ENCODE measurements at places on chromosomes 5 and 9.
A peak's percentile ranks its signal among the peaks of the same experiment; 100 is the strongest.

DNA sequence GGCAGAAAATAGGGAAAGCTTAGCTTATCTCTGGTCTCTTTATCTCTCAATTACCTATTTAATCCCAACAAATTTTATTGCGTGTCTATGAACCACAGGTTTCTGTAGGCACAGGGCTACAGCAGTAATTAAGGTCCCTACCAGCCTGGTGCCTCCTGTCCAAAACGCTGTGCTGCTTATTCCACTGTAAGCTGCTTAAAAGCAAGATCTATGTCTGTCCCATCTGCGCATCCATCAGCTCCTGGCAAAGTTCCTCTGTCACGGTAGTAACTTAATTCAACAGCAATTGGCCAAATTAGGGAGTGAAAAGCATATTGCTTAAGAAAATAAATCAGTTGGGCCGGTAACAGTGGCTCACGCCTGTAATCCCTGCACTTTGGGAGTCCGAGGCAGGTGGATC, 235.8 kb upstream of the VLDLR start:
- DNase-seq: no peak

GRCh38 chr5:149561848-149562247, 10.6 kb upstream of the CSNK1A1 start:
- no peak for DNase-seq

- DNase-seq: no peak
Measured at GRCh38 chr5:139155333-139155732, 42.8 kb downstream of the SIL1 start.

DNA sequence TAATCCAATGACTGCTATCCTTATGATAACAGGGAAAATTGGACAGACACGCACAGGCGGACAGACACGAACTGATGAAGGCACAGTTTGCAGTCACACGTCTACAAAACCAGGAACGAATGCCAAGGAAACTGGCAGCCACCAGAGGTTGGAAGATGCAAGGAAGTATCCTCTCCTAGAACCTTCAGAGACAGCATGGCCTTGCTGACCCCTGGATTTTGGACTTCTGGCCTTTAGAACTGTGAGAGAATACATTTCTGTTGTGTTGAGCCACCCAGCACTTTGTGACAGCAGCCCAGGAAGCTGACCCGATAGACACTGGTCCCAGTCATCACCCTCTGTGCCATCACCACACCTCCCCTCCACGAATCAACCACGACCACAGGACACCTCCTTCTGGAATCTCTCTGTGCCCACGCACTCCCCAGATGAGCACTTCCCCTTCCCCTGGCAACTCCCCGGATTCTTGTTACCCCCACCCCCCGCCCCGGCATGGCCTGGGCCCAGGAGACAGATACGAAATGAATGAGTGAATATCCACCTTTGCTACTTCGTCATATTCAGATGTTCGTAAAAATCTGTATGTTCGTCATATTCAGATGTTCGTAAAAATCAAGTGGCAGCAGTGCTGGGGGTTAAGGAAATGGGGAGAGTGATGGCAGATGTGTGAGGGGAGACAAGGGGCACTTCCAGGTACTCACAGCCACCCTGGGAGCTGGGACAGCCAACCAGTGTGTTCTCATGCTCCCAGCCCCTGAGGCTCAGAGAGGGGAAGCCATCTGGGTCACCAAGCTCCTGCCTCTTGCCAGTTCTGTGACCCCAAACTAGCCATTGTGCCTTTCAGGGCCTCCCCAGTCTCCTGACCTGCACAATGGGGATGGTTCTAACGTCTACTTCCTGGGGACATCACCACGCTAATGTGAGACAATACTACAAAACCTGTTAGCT, 18.5 kb downstream of the GBGT1 start:
- DNase-seq: no peak

DNA sequence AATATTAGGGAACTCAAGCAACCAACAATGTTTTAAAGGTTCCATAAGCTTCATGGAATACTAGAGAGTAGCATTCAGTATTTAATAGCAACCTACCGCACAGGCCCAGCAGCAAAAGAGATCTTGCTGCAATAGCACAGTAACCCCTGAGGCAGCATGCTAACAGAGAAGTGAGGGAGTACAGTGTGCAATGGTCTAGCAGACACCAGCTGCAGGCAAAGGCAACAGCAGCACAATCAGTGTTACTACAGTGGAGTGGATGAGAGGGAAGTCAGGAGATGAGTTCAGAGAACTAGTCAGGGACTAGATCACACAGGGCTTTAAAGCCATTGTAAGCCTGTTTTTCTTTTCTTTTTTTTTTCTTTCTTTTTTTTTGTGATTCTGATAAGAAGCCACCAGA, 2.8 kb downstream of the TICAM2 start:
- DNase-seq: no peak

GRCh38 chr9:128011071-128011817, 30.5 kb upstream of the EEIG1 start:
- DNase-seq: no peak

GRCh38 chr9:84554069-84554664, 115.4 kb upstream of the NTRK2 start:
- no peak for DNase-seq

GRCh38 chr9:68428481-68428880, 72.1 kb downstream of the PGM5 start:
- no peak for DNase-seq

GRCh38 chr5:1471997-1472963, 27.0 kb upstream of the SLC6A3 start:
- DNase-seq: no peak

DNA sequence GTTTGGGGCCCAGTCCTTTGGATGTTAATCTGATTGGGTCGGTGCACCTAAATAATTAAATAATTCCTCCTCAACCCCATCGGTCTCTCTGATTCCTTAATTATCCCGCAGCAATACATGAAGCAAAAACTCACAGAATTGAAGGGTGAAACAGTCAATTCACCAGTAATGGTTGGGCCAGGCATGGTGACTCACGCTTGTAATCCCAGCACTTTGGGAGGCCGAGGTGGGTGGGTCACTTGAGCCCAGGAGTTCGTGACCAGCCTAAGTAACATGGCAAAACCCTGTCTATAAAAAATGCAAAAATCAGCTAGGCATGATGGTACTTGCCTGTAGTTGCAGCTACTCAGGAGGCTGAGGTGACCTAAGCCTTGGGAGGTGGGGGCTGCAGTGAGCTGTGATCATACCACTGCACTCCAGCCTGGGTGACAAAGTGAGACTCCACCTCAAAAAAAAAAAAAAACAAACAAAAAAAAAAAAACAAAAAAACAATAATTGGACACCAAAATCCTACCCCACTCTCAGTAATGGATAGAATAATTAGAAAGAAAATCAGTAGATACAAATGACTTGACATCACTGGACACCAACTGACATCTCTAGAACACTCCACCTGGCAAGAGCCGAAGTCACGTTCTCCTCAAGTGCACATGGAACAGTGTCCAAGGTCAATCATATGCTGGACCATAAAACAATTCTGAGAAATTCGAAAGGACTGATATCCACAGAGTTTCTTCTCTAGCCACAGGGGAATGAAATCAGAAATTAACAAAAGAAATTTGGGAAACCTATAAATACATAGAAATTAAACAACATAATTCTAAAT, 5.3 kb downstream of the ABO start:
- DNase-seq: no peak

DNA sequence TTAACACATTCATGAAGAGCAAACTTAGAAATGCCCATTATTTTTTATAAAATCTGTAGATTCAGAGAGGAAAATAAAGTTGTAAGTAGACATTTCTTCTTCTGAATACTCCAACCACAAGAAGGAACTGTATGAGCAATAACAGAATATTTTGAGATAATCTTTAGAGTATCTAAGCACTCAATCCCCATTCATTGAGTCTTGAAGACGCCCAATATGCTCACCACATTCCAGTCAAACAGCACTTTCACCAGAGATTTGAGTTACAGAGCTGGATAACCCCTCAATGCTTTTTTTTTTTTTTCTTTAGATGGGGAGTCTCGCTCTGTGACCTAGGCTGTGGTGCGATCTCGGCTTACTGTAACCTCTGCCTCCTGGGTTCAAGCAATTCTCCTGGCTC, 14.7 kb upstream of the RIC1 start:
- DNase-seq: no peak

GRCh38 chr9:97475059-97475458, 26.4 kb upstream of the TMOD1 start:
- no peak for DNase-seq

- no peak for DNase-seq
Measured at GRCh38 chr5:172426086-172426485, 28.2 kb downstream of the SH3PXD2B start.

GRCh38 chr9:89664896-89665329, 60.1 kb downstream of the GADD45G start:
- DNase-seq: no peak

- no peak for DNase-seq
Measured at GRCh38 chr9:95007226-95007869, 280.8 kb downstream of the AOPEP start.

GRCh38 chr9:70801181-70801829, 320.1 kb downstream of the TRPM3 start:
- DNase-seq: no peak

GRCh38 chr9:113274474-113275156, 757 bp downstream of the CDC26 start:
- no peak for DNase-seq

DNA sequence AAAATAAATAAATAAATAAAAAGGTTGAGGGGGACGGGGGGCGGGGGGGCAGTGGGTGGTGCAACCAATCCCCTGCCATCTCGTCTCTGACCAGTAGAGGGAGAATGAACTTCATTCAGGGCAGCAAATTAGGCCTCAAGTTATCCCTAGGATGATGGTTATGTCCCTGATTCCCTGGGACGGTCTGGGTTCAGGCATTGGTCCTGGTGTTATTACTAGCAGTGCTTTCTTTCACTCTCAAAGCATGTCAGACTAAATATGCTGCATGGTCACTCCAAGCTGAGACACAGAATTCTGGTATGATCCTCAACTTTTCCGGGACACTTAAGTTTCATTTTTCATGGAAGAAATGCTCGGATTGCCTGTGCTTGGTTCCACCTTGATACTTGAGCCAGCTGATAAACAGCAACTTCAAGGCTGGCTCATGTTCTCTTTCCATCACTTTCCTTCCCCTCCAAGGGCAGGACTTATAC, 59.4 kb downstream of the DAP start:
- DNase-seq: no peak

GRCh38 chr9:25284365-25284764, 393.9 kb downstream of the TUSC1 start:
- no peak for DNase-seq

DNA sequence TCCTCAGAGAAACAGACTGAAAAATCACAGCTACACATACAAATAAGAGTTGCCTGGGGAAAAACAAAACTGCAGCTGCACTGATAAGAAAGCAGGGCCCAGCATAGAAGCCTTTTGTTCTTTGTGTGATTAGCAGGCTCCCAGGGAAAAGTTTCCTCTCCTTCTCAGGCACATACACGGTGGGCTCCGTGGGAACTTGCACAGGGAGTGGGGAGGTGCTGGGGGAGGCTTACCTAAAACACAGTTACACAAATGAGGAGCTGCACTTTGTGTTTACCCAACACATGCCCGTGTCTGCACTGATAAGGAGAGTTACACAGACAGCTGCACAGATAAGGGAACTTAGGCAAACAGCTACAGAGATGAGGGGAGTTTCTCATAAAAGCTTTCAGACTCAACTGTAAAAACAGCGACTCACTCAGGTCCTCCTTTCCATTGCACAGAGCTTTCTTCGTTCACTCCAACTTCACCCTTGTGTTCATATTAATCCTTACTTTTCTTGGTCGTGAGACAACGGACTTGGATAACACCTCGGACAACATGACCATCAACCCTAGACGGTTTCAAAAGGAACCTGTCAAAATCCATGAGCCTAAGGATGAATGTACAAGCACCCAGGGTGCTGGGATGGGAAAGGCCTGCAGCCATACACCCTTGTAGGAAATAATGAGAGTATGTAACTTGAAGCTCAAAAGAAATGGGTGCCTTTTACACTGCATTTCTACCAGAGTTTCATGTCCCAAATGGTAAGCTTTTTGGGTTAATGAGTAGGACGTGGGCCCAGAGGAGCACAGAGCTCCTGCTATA, 50.8 kb downstream of the SERINC5 start:
- DNase-seq: no peak

- DNase-seq: no peak
Measured at GRCh38 chr9:365436-365835, 150.8 kb downstream of the DOCK8 start.

GRCh38 chr9:137643921-137644320, 25.1 kb downstream of the EHMT1 start:
- DNase-seq: no peak

DNA sequence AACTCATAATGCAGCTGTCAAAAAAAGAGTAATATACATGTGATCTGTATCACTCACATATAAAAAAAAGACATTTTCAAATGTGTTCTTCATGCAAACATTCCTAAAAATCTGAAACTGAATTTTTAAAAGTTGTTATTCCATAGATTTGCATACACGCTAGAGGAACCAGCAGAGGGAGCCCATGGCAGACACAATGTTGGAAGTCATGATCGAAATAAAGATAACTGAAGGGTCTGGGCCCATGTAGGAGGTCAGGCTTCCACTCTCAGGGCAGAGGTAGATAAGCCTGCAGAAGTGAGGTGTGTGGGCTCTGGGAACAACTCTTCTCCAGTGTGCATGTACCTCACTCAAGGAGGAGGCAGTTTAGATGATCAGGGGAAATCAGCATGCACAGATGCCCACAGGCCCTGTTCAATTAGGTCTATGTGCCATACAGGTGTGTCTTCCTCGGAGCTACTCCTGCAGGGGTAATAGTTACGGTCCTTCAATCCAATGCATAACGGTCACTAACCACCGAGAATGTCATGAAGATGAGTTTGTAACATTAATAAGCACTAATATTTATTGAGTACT, 208.6 kb downstream of the EPB41L4A start:
- DNase-seq: no peak

GRCh38 chr9:134494905-134495304, 146.7 kb upstream of the COL5A1 start:
- DNase-seq: no peak

GRCh38 chr5:135565725-135566421, 12.9 kb downstream of the CXCL14 start:
- DNase-seq: peak; percentile 38

- no peak for DNase-seq
Measured at GRCh38 chr5:101543780-101544179, 640.7 kb upstream of the ST8SIA4 start.

GRCh38 chr5:109713453-109713852, 23.7 kb downstream of the MAN2A1 start:
- no peak for DNase-seq

- DNase-seq: no peak
Measured at GRCh38 chr9:86721226-86721781, 226.0 kb downstream of the GAS1 start.

GRCh38 chr5:149216496-149216895, 55.2 kb upstream of the AFAP1L1 start:
- no peak for DNase-seq

DNA sequence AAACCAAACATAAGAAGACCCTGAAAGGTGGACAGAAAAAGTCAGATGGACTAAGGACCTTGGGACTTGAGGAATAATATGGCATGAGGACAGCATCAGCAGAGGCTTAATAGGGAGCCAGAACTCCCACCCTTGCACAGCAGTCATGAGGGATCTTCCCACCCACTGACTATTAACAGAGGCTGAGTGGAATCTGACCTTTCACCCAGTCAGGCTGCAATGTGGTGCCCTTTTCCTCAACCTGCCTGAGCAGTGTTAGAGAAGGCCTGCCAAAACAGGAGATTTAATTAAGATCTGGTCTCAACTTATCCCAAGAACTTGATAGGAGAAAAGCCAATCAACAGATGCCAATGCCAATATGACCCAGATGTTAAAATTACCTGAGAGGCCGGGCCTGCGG, 481.9 kb downstream of the KDM4C start:
- DNase-seq: no peak

- DNase-seq: no peak
Measured at GRCh38 chr5:60779466-60779865, 64.6 kb downstream of the ELOVL7 start.

Measured in GOT3 (cell line).